Stimulated activated CD4-positive, alpha-beta T cell treated with anti-CD3 and anti-CD28 coated beads, TNF-alpha, amount 100 ng/mL, for 4 hours (primary cell): ENCODE measurements at places on chromosomes 6 and 20.

DNA sequence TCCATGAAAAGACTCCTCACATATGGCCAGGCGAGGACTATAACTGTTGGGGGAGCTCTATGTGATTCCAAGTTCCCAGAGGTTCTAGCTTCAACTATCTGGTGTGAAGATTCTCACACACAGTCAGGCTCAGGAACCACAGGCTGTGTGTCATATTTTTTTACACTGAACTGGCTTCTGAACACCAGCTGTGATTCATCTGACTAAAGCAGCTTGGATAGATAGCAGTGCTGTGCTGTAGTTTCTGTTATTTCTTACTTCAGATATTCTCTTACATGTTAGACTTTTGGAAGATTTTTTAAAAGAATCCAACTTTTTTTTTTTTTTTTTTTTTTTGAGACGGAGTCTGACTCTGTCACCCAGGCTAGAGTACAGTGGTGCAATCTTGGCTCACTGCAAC, 140.7 kb upstream of the MCHR2 start:
- no peak for DNase-seq

DNA sequence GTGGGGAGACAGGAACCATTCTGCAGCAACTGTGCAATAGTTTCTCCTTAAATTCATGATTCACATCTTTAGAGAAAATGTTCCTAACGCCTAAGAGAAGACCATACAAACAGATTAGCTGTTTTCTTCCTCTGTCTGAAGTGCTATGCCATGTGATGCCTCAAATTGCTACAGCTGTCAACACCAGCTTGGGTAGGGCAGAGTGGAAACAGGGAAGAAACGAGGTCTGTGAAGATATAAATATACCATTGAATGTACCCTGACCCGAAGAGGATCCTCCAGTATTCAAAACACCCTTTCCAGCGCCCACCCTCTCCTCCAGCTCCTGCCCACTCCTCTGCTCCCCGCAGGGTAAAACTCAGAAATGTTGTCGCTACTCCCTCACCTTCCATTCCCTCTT, 40.3 kb upstream of the PRND start:
- DNase-seq: no peak

GRCh38 chr20:38165966-38166702, 1.1 kb upstream of the TGM2 start:
- no peak for DNase-seq

- no peak for DNase-seq
Measured at GRCh38 chr6:105982761-105983540, 103.2 kb upstream of the PRDM1 start.
